Activated T-helper 1 cell treated with anti-CD3 and anti-CD28 coated beads, Interleukin-12 subunit alpha, Interleukin-12 subunit beta, Interleukin-2, Interleukin-4 antibody, amounts not matched to agents 30 ng/mL and 10 ng/mL and 1 ng/mL, durations not matched to agents 14 hours and 24 hours and 36 hours (primary cell): ENCODE measurements at places on chromosomes 3 and 15.

GRCh38 chr3:38138349-38139190 is at the start of gene MYD88:
MYD88 (plus strand) TSS chr3:38138661; CDS start chr3:38138701, 40 bp downstream.
- H3K4me3 ChIP-seq, result peak within 1 kb of the TSS; percentile 94
- peaks cover 72% of the 10 kb centered on the region for H3K4me1 ChIP-seq
- H3K27ac ChIP-seq, result peak within 1 kb of the TSS; percentile 94

- H3K36me3 ChIP-seq, result no peaks in the 10 kb centered on the region
- H3K4me3 ChIP-seq, result no peak overlapping the region
- peaks cover 11% of the 10 kb centered on the region for H3K27me3 ChIP-seq
- H3K4me1 ChIP-seq, result peaks cover 10% of the 10 kb centered on the region
Measured at GRCh38 chr15:66655997-66656396, 46.0 kb upstream of the SMAD6 start.

GRCh38 chr3:177771780-177772179 is 574.5 kb upstream of the TBL1XR1 start:
- DNase-seq, result no peak
- no peak overlapping the region for H3K27ac ChIP-seq
- no peaks in the 10 kb centered on the region for H3K36me3 ChIP-seq
- H3K4me3 ChIP-seq, result no peak overlapping the region
- no peaks in the 10 kb centered on the region for H3K4me1 ChIP-seq

GRCh38 chr3:187536185-187536584 is 134.0 kb downstream of the SST start:
- H3K4me3 ChIP-seq, result no peak overlapping the region
- H3K4me1 ChIP-seq, result no peaks in the 10 kb centered on the region
- peaks cover 10% of the 10 kb centered on the region for H3K27me3 ChIP-seq
- H3K36me3 ChIP-seq, result no peaks in the 10 kb centered on the region
- DNase-seq, result no peak
- H3K27ac ChIP-seq, result no peak overlapping the region

- peak within 1 kb of the TSS; percentile 79 for H3K4me3 ChIP-seq
- no peaks in the 10 kb centered on the region for H3K27me3 ChIP-seq
- peaks cover 9% of the 10 kb centered on the region for H3K36me3 ChIP-seq
- DNase-seq, result peak; percentile 63
- H3K4me1 ChIP-seq, result peaks cover 90% of the 10 kb centered on the region
Measured at GRCh38 chr3:112132975-112133448, at the start of gene GCSAM. GCSAM (minus strand) TSS chr3:112133248; CDS start chr3:112133120, 128 bp downstream.

- no peaks in the 10 kb centered on the region for H3K27me3 ChIP-seq
- H3K27ac ChIP-seq, result no peak overlapping the region
- no peak for DNase-seq
- no peaks in the 10 kb centered on the region for H3K4me1 ChIP-seq
- H3K4me3 ChIP-seq, result no peak overlapping the region
Measured at GRCh38 chr3:179719048-179719734, 66.4 kb downstream of the USP13 start.

DNA sequence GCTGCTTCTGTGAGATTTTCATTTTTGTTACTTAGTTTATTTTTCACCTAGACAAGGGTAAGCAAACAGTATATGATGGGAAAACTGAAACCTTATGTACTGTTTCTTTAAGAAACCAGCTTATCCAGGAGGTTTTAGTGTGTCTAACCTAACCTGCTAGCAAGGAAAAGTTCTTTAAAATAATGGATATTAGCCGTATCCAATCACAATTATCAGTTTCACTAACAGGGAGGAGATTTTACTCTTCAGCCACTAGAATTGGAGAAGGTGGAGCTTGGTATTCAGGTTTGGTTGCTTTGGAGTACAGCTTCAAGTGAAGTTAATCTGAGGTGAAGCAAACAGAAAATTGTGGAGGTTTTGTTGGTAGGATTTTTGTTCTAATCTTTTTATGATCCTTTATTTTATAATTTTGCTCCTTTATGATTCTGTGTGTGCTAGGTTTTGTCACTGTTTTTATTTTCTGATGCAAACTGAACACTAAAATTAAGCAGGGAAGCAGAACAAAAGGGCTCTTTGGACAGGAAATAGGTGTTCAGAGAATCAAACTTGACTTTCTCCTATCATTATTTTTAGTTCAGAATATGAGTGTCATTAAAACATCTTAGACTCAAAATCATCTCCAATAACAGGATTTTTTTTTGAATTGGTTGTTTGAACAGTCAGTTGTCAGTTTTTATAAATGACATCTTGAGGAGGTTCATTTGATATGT is 13.0 kb downstream of the ZFAND6 start:
- H3K4me1 ChIP-seq, result peaks cover 45% of the 10 kb centered on the region
- DNase-seq, result peak; percentile 14
- H3K36me3 ChIP-seq, result peaks cover 11% of the 10 kb centered on the region
- no peaks in the 10 kb centered on the region for H3K27me3 ChIP-seq
- peak overlapping the region; percentile 84 for H3K4me3 ChIP-seq

DNA sequence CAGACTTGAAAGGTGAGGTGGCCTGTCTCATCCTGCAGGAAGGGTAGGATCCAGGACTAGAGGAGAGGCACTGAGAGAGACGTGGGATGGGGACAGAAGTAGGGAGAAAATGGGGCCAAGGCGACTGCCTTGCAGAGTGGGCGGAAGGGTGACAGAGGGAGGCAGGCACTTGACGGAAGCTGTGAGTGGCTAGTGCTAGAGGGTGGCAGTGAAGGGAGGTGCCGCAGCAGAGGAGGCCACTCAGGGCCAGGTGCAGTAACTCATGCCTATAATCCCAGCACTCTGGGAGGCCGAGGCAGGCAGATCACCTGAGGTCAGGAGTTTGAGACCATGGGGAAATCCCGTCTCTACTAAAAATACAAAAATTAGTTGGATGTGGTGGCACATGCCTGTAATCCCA is 7.3 kb downstream of the CCDC33 start:
- no peak overlapping the region for H3K27ac ChIP-seq
- peaks cover 26% of the 10 kb centered on the region for H3K27me3 ChIP-seq
- no peaks in the 10 kb centered on the region for H3K36me3 ChIP-seq
- H3K4me1 ChIP-seq, result no peaks in the 10 kb centered on the region

- no peak overlapping the region for H3K27ac ChIP-seq
- H3K36me3 ChIP-seq, result peaks cover 41% of the 10 kb centered on the region
- DNase-seq, result no peak
- H3K4me1 ChIP-seq, result no peaks in the 10 kb centered on the region
- no peaks in the 10 kb centered on the region for H3K27me3 ChIP-seq
Measured at GRCh38 chr15:64687172-64687571, 88.2 kb downstream of the RBPMS2 start.

- no peaks in the 10 kb centered on the region for H3K36me3 ChIP-seq
- H3K4me1 ChIP-seq, result no peaks in the 10 kb centered on the region
- no peak for DNase-seq
- H3K27me3 ChIP-seq, result peaks cover 2% of the 10 kb centered on the region
Measured at GRCh38 chr3:100537646-100538338, 45.4 kb downstream of the TMEM45A start.

- no peak for DNase-seq
- no peaks in the 10 kb centered on the region for H3K4me1 ChIP-seq
- peaks cover 11% of the 10 kb centered on the region for H3K36me3 ChIP-seq
- H3K27ac ChIP-seq, result no peak overlapping the region
Measured at GRCh38 chr3:11447584-11448200, 175.5 kb downstream of the ATG7 start.

GRCh38 chr15:62902821-62903220 is 139.7 kb upstream of the TPM1 start:
- no peaks in the 10 kb centered on the region for H3K4me1 ChIP-seq
- DNase-seq, result no peak

DNA sequence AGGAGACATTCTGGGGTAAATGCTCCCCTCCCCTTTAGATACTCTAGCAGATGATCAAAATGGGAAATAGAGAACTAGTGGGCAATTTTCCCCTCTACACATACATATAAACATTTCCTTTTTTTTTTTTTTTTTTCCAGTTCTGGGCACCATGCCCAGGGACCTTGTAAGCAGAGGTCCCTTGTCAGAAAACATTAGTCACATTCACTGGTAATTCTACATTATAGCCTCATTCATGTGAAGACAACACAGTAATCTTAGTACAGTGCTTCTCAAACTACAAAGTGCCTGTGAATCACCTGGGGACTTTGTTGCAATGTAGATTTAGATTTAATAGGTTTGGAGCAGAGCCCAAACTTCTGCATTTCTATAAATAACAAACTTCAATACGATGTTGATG is 60.1 kb upstream of the ACTC1 start:
- DNase-seq, result no peak
- no peaks in the 10 kb centered on the region for H3K27me3 ChIP-seq
- H3K4me1 ChIP-seq, result no peaks in the 10 kb centered on the region
- H3K36me3 ChIP-seq, result peaks cover 33% of the 10 kb centered on the region

DNA sequence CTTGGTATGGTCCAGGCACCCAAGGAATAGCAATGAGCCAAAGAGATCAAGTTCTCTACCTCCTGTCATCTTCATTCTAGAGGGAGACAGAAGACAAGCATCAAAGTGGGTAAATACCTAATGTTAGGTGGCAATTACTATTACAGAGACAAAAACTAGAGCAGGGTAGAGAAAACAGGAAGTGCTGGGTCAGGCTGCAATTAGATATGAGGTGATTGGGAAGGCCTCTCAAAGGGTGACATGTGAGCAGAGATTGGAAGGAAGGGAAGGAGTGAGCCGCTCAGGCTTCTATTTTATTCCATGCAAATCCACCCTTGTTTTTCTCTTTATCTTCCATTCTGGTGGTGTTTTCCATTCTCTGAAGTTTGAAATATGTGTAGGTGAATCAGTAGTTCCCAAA is 37.4 kb downstream of the EBLN2 start:
- peaks cover 6% of the 10 kb centered on the region for H3K4me1 ChIP-seq
- no peak for DNase-seq
- H3K27me3 ChIP-seq, result peaks cover 2% of the 10 kb centered on the region
- H3K4me3 ChIP-seq, result no peak overlapping the region
- no peaks in the 10 kb centered on the region for H3K36me3 ChIP-seq

GRCh38 chr15:101355678-101356464 is 60.8 kb upstream of the SNRPA1 start:
- H3K4me3 ChIP-seq, result no peak overlapping the region
- H3K27me3 ChIP-seq, result no peaks in the 10 kb centered on the region
- H3K4me1 ChIP-seq, result no peaks in the 10 kb centered on the region
- no peak for DNase-seq

DNA sequence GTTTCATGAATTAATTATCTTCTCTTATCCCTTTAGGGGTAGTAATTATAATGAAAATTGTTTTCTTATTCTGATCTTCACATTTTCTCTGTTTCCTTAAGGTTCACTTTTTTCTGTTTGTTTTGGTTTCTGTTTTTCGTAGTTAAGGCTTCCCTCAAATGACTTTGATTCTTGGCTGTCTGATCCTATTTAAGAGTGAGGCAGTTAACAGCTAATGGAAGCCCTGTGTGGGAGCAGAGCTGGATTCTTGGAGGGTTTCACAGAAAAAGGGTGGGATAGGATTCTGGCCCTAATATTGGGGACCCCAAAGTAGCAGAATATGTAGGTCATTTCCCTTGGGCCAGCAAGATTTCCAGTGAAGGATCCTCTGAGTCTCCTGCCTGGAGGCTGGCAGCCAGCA is 6.8 kb upstream of the AMOTL2 start:
- H3K27me3 ChIP-seq, result peaks cover 30% of the 10 kb centered on the region
- H3K4me3 ChIP-seq, result no peak overlapping the region
- H3K4me1 ChIP-seq, result no peaks in the 10 kb centered on the region
- H3K27ac ChIP-seq, result no peak overlapping the region
- H3K36me3 ChIP-seq, result no peaks in the 10 kb centered on the region

DNA sequence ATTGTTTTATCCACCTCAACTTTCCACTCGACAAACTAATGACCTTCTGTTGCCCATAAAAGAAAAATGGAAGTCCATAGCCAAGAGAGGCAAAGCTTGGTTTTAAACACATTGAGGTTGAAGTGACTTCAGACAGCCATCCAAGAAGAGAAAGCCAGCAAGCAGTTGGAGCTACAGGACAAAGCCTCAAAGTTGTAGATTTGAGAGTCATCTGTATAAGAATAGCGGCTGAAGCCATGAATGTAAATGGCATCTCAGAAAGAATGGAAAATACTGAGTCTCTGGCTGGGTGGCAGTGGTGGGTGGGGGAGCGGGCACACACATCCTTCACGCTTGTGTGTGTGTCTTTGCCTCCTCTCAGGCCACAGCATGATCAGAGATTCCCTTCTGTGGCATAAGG is 124.1 kb upstream of the CHRM5 start:
- H3K4me1 ChIP-seq, result no peaks in the 10 kb centered on the region
- H3K27me3 ChIP-seq, result peaks cover 1% of the 10 kb centered on the region
- no peak for DNase-seq
